Left ventricle myocardium inferior (tissue), 1 donor: ENCODE measurements at places on chromosomes 7 and 10. TPM values are rescaled to one million over a fixed set of nuclear protein-coding genes. Genes with fewer than 3 reads are reported as not detected.

Gene CHCHD1
- total RNA-seq, result 27.4 TPM

Gene COL13A1
- total RNA-seq, result 2.5 TPM

Gene SFRP4
- 2.1 TPM for total RNA-seq

Gene VWDE
- not detected for total RNA-seq

- no peak overlapping the region for H3K27ac ChIP-seq
- H3K4me1 ChIP-seq, result peaks cover 68% of the 10 kb centered on the region
- H3K4me3 ChIP-seq, result no peak overlapping the region
- no peak for DNase-seq
- no peaks in the 10 kb centered on the region for H3K36me3 ChIP-seq
- peaks cover 99% of the 10 kb centered on the region for H3K27me3 ChIP-seq
These were observed 2.4 kb upstream of the EBF3 start for GRCh38 chr10:129966370-129966888.

DNA sequence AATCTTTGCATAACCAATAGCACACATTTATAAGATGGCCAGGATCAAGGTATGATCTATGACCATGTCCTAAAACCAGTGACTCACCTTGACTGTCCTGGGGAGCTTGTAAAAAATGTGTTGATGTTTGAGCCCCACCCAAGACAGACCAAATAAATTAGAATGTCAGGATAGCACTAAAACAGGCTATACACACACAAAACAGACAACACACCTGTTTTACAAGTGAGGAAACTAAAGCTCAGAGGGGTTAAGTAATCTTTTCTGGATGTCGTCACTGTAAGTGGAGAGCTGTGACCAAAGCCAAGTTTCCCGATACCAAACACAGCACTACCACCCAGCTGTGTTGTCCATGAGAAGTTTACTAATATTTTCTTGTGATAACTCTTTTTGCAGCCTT, 84.5 kb downstream of the AVL9 start:
- no peak for DNase-seq
- peaks cover 20% of the 10 kb centered on the region for H3K4me1 ChIP-seq
- no peak overlapping the region for H3K4me3 ChIP-seq
- peaks cover 90% of the 10 kb centered on the region for H3K36me3 ChIP-seq

GRCh38 chr10:3623746-3624145, 161.3 kb downstream of the KLF6 start:
- no peak for DNase-seq
- H3K27me3 ChIP-seq, result no peaks in the 10 kb centered on the region
- peaks cover 24% of the 10 kb centered on the region for H3K4me1 ChIP-seq

GRCh38 chr7:110719741-110720140, 371.2 kb upstream of the LRRN3 start:
- H3K27ac ChIP-seq, result no peak overlapping the region
- H3K4me3 ChIP-seq, result no peak overlapping the region
- no peaks in the 10 kb centered on the region for H3K36me3 ChIP-seq
- H3K4me1 ChIP-seq, result no peaks in the 10 kb centered on the region

- H3K4me3 ChIP-seq, result no peak overlapping the region
- peaks cover 13% of the 10 kb centered on the region for H3K36me3 ChIP-seq
- no peak for DNase-seq
- no peaks in the 10 kb centered on the region for H3K27me3 ChIP-seq
- H3K27ac ChIP-seq, result peak overlapping the region; percentile 92
- H3K4me1 ChIP-seq, result peaks cover 100% of the 10 kb centered on the region
These were observed 120.2 kb downstream of the SORBS1 start for GRCh38 chr10:95440756-95441546.
